ENCODE measurements at places on chromosomes 12 and 14.
A peak's percentile ranks its signal among the peaks of the same experiment; 100 is the strongest.

DNA sequence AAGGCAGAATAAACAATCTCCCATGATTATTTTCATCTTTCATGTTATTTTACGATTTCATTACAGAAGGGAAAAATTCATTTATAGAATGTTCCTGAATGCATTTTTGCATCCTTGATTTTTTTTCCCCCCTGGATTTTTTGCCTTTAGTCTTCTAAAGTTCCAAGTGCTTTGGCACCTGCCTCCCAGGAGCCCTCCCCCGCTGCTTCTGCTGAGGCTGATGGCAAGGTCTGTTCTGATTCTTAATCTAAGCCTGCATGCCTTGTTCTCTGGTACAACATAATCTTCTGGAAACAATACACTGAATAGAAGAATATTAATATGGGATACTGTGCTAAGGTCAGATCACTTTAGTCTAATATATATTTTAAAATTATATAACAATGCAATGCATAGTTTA, 18.0 kb downstream of the YARS2 start:
- DNase-seq, result no peak

GRCh38 chr12:2173971-2174370, 121.2 kb downstream of the CACNA1C start:
- DNase-seq, result peak; percentile 64

DNA sequence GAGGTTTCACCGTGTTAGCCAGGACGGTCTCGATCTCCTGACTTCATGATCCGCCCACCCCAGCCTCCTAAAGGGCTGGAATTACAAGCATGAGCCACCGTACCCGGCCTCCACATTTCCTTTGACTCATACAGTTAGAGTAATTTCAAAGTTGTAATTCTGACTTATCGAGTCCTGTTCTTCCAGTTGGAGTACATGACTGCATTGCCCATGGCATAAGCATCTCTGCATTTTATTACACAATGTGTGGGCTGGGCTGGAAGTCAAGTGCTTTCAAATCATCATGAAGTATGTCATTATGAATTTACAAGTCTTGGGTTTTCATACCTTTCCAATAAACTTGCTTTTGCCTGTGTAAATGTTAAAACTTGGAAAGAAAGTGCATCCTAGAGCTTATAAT, 1295.7 kb upstream of the FLRT2 start:
- DNase-seq, result no peak

- DNase-seq, result peak; percentile 57
These were observed 832 bp upstream of the CACNA2D4 start for GRCh38 chr12:1919284-1919683.

GRCh38 chr12:26229910-26230309, 34.5 kb downstream of the SSPN start:
- DNase-seq, result no peak

DNA sequence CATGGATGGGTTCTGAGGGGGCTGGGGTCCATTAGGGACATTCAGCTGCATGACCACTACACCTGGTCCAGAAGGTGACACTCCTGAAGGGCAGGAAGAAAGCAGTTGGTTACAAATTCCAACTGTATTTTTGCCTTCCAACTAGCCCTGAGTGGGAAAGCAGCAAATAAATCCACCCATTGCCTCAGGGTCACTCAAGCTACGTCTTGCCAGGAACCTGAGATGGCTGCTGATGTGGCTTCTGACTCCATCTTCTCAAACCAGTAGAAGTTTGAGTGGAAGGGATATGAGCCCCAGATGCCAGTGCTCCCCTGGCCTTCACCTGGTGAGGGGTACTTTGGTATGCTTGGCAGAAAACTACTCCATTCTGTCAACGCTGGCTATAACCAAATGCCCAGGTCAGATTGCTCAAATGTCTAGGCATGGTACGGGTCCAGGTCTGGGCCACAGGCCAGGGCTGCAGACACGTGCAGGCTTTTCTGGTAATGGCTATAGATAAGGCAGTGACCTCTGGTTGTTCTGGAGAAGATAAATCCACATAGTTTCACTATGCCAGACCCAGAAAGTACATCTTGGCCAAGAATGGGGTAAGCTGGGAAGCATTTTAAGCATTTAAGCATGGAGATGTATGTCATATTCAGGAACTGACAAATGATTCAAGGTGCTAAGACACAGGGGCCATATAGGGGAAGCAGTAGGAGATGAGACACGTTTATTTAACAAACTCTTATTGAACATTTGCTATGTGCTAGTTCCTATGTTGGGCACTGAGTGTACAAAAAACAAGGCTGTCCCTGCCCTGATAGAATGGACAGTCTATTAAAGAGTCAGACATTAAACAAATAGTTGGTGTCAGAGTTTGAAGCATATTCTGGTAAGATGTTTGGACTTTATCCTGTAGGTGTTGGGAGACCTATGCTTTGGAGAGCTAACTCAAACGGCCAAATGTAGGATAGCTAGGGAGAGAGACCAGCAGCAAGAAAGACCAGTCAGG, 8.3 kb upstream of the STAC3 start:
- DNase-seq, result no peak

- peak; percentile 77 for DNase-seq
These were observed 209.3 kb downstream of the SLC41A2 start for GRCh38 chr12:104748790-104749189.

DNA sequence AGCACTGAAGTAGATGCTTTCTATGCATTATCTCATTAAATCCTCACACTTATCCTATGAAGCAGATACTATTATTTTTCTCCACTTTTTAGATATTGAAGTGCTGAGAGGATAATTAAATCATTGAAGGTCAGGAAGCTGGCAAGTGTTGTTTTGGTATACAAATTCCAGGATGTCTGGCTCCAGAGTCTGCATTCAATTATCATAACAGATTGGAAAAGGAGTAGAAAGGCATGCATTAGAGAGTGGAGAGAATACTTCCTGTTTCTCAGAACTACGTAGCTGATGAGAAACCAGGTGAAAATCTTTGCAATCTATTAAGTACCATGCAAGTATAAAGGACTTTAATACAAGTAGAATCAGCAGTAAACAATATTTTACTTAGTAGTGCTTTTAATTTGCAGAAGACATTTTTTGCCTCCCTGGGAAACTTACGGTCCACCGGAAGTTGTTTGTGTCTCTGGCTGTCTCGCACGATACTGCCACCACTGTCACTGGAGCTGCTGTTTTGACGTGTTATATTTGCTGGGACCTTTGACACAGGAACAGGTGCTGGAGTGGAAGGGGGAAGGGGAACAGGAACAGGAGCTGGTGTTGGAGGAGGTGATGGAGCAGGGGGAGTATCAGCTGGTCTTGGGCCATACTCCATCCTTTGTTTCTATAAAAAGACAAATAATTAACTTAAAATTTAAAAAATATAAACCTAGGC, 158.0 kb downstream of the EPS8 start:
- DNase-seq, result no peak

DNA sequence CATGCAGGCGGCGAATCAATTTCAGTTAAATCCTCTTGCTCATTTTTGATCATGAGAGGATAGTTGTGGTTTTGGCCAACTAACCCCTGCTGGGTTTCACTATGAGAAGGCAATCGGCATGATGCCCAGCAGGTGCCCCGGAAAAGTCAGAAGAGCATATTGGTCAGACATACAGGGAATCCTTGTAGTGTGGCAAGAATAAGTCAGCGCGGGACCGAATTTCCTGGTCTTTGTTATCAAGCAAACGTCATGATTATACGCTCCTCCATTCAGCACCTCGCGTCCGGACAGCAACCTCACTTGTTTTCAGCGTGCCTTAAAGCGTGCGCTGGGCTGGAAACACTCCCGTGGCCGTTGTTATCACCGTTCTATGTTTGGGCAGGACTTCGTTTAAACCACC, 1.8 kb downstream of the TBC1D30 start:
- peak; percentile 36 for DNase-seq

- peak; percentile 88 for DNase-seq
These were observed 55.6 kb upstream of the PPP2R5C start for GRCh38 chr14:101705733-101706508.

DNA sequence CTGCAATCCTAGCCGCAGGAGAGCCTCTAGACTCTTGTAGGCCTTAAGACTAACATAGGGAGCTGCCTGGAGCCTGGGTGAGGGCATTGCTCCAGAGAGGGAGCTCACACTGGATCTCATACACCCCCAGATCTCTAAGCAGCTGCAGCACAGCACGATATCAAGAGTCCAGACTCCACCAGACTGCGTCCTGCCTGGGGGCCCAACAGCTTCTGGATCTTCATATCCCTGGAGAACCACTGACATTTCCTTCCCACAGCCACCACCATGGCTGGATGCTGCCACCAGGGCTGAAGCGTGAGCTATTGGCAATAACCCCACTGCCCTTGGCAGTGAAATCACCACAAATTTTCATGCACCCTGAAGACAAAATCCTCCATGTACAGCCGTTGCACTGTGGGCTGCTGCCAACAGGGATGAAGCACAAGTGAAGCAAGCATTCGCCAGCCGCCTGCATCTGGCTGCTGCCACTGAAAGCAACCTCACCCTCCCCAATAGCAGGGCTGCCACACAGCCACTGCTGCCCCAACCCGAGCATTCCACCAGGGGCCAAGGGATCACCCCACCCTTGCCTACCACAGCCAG, 28.2 kb downstream of the CACNA2D4 start:
- DNase-seq, result no peak
